Activated CD8-positive, alpha-beta memory T cell treated with anti-CD3 and anti-CD28 coated beads for 1 hour (primary cell): ENCODE measurements at places on chromosomes 5 and 9.

GRCh38 chr9:25350011-25350410 lies 328.2 kb downstream of the TUSC1 start:
- no peak for DNase-seq

DNA sequence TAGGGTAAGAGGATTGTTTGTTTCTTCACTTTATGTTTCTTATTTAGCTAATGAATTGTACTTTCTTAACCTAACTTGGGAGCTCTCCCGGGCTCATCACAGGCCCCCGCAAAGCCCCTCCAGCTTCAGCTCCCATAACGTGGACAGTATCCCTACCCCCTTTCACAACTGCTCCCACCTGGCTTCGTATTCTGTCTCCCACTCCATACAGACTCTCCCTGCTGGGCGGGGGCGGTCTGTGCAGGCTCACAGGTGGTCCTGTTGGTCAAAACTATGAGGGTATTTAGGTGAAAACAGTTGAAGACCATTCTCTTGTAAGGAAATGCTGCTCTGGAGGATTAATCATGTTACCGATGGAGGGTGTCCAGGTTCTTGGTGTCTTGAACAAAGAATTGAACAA lies 805.3 kb downstream of the SEMA5A start:
- DNase-seq = no peak

DNA sequence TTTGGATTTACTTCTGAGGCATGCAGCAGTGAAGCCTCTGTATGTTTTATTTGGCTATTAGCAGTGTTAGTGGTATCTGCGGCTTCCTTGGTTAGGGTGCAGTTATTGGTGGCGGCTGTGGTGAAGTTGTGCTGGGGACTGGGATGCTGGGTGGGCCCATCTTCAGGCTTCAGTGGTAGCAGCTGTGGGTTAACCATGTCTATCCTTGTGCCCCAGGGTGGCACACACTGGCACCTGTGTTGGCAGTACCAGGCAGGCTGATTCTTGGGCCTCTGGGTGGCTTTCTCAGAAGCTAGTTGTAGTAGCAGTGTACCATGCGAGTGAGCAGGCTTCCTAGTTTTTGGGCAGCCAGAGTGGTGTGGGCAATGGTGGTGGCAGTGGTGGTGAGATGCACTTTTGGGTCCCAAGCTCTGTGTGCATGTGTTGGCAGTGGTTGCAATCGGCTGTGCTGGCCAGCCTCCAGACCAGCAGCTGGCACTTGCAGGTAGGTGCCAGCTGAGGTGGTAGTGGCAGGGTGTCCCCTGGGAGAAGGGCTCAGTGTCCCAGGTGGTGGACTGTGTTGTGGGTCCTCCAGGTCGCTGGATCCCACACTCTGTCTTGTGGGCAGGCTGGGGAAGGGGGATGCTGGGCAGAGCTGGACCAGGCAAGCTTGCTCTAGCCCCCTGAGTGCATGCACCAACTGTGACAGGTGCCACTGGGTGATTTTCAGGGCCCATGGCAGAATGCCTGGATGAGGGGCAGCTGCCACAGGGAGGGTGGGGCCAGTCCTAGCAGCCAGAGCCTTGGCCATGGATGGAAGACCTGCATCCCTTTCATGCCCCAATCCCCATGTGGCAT lies 13.6 kb downstream of the AHRR start:
- DNase-seq = no peak

DNA sequence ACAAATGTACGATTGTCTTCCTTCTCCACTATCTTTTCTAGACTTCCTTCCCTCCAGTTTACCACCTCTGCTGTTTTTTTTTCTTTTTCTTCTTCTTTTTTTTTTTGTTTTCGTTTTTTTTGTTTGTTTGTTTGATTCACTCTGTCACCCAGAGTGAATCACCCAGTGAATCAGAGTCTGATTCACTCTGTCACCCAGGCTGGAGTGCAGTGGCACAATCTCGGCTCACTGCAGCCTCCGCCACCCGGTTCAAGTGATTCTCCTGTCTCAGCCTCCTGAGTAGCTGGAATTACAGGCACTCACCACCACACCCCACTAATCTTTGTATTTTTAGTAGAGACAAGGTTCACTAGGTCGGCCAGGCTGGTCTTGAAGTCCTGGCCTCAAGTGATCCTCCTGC lies 375.7 kb downstream of the NTRK2 start:
- DNase-seq = no peak

DNA sequence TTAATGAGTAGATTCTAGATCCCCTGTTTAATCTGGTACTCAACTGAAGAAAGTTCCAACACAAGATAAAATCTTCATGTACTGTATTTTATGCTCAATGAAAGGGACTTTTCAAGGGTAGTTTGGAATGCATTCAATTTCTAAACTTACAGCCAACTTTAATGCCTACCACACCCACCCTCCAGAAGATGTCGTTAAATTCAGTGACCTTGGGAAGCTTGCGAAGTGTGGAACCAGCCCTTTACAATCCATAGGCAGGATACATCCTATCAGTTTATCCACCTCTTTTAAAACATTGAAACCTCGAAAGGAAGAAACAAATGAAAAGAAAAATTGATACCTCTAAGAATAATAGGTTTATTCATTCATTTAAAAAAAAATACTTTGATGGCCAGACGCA lies 20.2 kb downstream of the TRPM6 start:
- DNase-seq = no peak

DNA sequence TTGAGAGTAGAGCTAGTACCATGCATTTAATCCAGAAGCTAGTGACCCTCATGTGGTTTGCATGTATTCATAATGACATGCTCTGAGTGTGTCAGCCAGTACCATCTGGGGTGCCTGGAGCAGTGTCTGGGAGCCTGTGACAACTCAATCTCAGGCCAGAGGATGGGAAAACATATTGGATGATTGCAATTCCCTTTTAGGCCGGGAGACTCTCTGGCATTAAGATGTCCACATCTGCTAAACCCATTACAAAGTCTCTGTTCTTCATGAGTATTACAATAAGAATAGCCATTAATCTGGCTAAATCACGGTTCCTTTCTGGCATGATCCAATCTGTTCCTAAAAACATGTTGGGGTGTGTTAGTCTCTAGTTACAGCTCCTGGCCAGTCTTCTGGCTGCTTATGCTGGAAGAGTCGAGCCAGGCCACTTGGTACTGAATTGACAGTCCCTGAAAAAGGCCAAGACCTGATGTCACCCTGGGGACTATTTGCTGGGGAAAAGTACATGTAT lies 475.7 kb downstream of the ENC1 start:
- no peak for DNase-seq

DNA sequence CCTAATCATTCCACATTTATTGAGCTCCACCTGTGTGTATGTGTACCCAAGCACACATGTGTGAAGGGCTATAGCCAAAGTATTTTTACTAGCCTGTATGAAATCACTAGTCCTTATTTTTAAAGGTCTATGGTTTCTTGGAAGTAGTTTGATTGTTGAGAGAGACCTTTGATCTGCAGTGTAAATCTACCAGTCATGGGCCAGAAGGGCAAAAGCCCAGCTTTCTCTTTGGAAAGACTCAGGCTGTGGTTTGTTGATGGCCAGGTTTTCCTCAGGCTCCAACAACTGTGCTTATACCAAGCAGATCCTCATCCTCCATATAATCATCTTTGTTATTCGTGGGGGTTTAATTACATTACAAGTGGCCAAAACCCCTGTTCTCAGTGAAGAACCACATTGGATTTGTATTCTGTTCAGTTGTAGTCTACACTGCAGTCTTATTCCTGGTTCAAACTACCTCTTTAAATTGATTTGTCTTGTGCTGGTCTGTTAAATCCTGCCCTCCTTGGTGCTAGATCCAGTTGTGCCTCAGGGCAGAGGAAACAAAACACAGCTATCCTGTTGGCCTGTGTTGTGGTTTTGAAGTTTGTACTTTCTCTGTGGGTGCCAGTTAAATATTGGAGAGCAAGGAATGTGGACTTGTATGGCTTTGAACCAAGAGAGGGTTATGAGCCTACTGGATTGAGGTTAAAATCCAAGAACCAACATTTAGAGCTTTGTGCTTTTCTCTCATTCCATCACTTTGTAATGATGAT lies 13.3 kb downstream of the CDC26 start:
- no peak for DNase-seq

DNA sequence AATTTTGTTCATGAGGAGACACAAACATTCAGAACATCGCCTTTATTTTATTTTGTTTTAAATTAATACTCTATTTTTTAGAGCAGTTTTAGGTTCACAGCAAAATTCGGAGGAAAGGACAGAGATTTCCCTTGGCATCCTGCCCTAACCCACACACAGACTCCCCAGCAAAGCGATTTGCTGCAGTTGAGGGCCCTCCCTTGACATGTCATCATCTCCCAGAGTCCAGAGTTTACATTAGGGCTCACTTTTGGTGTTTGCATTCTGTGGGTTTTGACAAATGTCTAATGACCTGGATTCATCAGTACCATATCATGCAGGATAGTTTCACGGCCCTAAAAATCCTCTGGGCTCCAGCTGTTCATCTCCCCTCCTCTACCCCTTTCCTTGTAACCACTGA lies 33.6 kb upstream of the COL5A1 start:
- DNase-seq = no peak

GRCh38 chr9:4292781-4293180 lies 7.1 kb downstream of the GLIS3 start:
- no peak for DNase-seq

DNA sequence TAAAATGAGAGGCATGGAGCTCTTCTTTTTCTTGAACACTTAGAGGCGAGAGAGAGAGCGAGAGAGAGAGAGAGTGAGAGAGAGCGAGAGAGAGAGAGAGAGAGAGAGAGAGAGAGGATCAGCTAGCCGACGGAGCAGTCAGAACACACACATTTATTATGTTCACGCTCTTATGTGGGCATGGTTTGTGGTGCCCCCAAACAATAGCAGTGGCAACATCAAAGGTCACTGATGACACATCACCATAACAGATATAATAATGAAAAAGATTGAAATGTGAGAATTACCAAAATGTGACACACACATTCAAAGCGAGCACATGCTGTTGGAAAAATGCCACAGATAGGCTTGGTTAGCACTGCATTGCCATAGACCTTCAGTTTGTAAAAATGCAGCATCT lies 116.1 kb downstream of the KDM4C start:
- no peak for DNase-seq

GRCh38 chr5:174798551-174798951 lies 74.2 kb downstream of the MSX2 start:
- no peak for DNase-seq

DNA sequence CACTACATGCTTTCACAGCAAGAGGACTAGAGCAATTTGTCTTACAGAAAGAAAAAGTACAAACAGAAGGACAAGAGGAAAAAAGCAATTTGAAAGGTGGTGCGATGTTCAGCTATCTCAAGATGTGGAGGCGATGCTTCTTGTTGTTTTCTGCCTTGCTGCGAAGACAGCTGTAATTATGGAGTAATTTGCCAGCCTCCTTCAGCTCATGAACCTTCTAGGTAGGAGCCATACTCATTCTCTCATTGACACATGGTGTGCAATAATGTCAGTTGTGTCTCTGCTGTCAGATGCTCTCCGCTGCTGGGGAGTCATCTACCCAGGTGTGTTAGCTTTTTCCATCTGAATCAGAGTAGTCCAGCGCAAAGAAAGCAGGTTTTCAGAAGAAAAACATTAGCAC lies 424.5 kb downstream of the NR2F1-AS1 start:
- DNase-seq = no peak

DNA sequence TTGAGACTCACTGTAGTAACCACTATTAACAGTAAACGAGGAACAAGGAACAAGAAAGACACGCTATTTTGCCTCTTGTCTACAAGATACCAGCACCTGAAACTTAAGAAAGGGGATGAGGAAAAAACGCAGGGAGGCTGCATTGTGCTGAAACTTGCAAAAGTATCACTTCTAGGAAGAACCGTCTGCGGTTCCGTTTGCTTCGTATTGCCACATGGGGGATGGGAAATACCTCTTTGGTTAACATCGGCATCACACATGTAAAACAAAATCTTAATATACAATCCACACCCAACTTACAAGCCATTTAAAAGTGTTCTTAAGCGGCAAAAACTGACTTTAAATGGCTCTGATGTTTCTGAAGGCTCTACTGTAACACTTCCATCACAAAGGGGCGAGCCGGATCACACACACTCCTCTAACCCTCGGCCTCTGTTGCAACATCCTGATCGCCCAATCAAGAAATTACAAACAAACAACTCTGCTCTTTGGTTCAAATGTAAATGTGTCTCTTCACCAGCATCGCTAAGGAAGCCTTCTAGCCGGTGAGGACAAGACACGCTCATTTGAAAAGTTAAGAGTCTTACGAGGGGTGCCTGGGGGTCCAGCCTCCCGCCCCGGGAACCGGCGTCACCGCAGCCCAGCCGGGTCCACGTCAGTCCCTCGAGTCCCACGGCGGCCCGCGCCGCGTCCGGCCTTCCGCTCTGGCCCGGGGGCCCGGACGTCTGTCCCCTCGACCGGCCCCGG lies 621 bp downstream of the SEC16A start:
- DNase-seq = no peak

DNA sequence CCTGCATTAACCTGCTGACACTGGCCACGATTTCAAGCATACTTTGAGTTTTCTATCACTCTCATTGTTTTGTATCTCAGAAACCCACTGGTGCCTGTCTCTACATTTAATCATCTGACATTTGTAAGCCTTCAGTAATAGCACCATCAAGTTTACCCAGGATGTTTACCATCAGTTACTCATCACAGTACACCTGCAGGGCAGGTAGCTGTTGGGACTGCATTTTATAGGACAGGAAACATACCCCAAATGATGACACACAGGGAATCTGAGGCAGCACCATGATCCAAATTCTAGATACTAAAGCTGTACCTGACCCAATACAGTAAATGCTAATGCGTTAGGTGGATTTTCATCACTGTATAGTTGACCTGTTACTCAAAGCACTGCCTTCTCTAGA lies 114.2 kb downstream of the FEM1C start:
- DNase-seq = no peak

DNA sequence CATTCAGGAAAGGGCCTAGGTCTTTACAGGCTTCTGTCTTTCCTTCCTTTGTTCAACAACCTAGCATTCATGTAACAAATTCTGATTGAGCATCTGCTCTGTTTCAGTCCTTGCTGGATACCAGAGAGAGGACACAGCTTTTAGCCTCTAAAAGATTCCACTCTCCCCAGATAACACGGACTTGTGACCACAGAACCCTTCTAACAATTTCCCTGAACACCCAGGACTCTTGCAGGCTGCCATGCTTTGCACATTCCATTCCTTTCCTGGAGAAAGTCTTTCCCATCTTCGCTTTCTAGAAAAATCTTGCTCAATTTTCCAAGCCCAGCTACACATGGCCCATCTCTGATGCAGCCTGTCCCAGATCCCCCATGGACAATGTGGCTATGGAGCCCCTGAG lies 310.9 kb downstream of the ACTL7B start:
- no peak for DNase-seq

- no peak for DNase-seq
These were observed 88.0 kb downstream of the NLN start for GRCh38 chr5:65809817-65810531.

- DNase-seq = no peak
These were observed 105.6 kb downstream of the KCTD16 start for GRCh38 chr5:144276034-144276822.

GRCh38 chr5:122151640-122152039 lies 22.3 kb downstream of the ZNF474 start:
- DNase-seq = no peak

DNA sequence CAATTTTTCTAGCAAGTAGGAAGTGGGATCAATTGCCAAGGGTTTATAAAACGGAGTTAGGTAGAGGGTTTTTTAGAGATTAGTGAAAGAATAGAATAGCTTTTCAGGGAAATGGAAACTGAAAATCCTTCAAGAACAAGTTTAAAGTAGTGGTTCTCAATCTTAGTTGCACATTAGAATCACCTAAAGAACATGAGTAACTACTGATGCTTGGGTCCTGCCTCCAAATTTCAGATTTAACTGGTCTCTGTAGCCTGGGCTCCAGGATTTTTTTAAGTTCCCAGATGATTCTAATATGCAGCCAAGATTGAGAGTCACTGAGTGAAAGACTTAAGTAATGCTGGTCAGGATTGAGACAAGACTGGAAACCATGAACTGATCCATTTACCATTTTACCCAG lies 20.5 kb downstream of the ELOVL7 start:
- DNase-seq = no peak
